ENCODE measurements at places on chromosomes 2 and 18.

GRCh38 chr2:175889701-175890302 lies 112.3 kb downstream of the LNPK start:
- DNase-seq, result no peak

GRCh38 chr2:178072000-178072382 lies 586 bp downstream of the PDE11A start:
- no peak for DNase-seq

DNA sequence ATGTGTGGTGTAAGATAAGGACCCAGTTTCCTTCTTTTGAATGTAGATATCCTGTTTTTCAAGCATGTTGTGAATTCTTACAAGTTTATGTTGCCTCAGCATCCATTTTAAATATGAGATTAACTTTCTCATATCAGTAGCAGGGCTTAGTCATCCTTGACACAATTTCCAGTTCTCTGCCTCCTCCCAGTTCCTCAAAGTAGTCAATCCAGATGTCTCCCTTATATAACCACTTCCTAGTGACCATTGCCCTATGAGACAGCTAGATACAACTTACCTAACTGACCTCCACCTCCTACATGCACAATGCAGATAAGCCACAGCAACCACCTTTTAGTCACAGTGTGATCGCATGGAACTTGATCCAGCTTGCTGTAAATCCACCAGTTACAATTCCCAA lies 269.2 kb upstream of the ZNF521 start:
- no peak for DNase-seq

- DNase-seq, result no peak
These were observed 36.0 kb downstream of the PAIP2B start for GRCh38 chr2:71190656-71191569.

- no peak for DNase-seq
These were observed 44.5 kb downstream of the TMEM131 start for GRCh38 chr2:97951155-97951680.
